ENCODE measurements at places on chromosomes 3 and 15.
A peak's percentile ranks its signal among the peaks of the same experiment; 100 is the strongest.

DNA sequence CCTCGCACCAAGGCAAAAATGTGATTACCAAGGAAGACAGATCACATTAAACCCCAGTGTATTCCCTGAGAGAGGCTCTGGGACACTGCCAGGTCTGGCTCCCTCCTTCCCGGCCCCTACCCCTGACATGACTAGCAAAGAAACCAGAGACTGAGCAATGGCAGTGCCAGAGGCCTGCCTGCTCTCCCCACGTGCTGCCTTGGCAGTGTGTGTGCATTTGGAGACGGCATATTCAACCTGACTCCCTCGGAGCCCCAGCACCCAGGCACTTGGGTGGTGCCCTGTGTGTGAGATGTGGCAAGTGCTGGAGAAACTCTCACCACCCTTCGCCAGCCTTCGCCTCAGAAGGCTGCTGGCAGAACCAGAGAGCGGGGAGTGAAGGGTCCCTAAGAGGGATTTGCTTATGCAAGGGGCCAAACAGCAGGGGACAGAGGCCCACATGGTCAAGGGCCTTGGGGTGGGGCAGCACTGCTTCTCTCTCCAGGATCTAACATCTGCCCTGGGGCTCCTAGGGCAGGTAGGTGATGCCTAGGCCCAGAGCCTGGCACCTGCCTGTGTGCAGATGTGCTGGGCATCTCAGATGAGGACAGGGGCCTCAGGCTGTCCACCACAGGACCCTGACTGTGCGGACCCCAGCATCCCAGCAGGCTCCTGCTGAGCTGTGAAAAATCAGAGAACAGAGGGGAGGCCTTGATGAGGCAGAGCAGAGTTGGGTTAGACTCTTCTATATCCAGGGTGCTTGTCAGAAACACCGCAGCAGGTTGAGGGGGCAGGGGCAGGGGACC, 23.6 kb upstream of the PLXNA1 start:
- no peak for DNase-seq

GRCh38 chr3:29494305-29495036, 213.6 kb downstream of the RBMS3 start:
- DNase-seq, result no peak

GRCh38 chr3:169992156-169992555, 25.5 kb downstream of the SEC62 start:
- DNase-seq, result no peak

DNA sequence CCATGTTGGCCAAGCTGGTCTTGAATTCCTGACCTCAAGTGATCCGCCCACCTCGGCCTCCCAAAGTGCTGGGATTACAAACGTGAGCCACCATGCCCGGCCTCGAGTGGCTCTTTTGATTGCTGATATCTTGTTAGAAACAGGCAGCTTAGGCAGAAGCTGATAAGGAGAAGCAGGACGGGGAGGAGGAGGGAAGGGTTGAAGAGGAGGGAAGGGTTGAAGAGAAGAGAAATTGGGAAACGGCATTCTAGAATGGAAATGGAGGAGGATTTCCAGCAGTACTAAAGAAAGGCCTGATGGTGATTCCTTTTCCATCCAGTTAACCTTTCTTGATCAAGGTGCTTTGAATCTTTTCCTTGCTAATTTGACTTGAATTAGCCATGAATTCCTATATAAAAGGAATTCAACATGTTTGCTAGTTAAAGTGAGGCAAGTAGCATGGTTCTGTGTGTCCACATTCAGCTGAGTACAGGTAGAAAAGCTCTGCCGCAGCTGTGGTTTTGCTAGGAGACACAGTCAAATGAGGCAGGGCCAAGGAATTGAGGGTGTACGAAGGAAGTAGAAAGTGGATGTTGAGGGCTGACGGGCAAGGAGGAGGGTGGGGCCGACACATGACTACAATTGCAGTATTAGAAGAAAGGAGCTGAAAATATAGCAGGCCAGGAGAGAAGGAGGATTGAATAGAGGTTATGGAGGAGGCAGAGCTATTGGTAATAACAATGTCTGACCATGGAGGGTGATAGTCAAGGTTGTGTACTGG, 27.2 kb upstream of the ATP1B3 start:
- DNase-seq, result peak; percentile 11

- DNase-seq, result peak; percentile 42
These were observed 263.5 kb upstream of the CFAP20DC start for GRCh38 chr3:59313365-59313764.

DNA sequence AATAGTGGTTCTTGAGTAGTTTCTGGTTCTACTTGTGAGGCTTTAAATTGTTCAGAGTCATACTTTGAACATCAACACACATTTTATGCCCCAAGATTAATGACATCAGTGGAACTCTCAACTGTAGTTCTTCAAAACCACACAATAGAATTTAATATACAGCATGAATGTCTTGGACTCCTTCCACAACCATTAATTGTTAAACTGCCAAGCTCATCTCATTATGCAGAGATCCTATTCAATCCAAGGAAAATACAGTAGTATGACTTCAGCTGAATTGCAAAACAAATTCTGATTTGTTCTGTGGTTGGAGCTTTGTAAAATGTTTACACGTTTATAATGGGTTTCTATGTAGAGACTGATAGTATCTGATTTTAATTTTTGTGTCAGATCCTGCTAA, 199.2 kb upstream of the SLC2A2 start:
- no peak for DNase-seq

DNA sequence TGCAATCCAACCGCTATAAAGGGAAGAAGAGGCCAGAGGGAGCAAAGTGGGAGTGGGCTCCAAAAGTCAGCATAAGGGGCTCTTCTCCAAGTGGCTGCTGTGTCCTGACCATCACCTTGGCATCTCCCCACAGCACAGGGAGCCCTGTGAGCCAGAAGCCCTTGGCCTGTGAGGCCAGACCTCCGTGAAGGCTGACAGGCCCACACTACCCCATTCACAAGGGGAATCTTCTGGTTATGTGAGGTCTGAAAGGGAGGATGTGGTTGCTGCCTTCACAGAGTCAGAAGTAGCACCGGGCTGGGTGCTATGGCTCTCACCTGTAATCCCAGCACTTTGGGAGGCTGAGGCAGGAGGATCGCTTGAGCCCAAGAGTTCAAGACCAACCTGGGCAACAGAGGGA, 2.6 kb upstream of the ULK3 start:
- no peak for DNase-seq

GRCh38 chr15:73985101-73985873, 6.8 kb downstream of the STOML1 start:
- no peak for DNase-seq

DNA sequence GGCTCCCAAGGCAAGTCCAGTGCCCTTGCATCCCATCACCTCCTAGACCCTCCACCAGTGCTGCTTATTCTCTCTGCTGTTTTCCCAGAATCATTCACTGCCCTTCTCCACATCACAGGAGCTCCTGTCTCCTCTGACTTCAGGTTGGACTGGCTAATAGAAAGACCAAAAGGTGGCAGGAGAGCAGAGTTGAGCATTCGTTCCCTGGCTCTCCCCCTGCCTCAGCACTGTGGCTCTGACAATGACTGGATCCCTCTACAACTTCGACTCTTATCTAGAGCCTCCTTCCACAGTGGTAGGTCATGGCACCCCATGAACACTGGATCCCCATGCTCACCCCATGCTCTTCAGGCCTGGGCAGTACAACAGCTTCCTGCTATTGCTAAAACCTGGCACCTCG, 243.6 kb downstream of the LRRN1 start:
- DNase-seq, result no peak

GRCh38 chr15:27686369-27686768, 412.7 kb downstream of the OCA2 start:
- DNase-seq, result no peak

DNA sequence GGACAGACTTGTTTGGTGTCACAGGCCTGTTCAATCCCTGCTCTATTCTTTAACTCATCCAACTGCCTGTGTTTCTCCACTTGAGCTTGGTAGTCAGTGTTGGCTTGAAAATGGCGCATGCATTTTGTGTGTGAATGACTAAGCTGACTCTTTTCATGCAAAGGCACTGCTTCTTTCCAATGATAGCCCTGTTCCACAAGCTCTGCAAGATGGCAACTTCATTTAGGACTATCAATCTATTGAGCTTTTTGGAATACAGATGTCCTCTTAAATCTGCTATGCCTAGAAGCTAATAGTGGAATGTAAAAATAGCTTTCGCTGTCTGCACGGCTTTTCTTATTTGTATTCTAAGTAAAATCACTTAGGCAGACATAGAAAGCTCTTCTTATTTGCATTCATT, 33.6 kb upstream of the SYNPR start:
- no peak for DNase-seq
